ENCODE measurements at places on chromosomes 6 and 20. TPM values are rescaled to one million over a fixed set of nuclear protein-coding genes. Genes with fewer than 3 reads are reported as not detected.

GNMT gene
- 0.57 TPM for polyA plus RNA-seq

HLA-DRB5 gene
- 54.5 TPM for polyA plus RNA-seq

- no peak for DNase-seq
These were observed 87.2 kb downstream of the PDE7B start for GRCh38 chr6:135938576-135939207.

DNA sequence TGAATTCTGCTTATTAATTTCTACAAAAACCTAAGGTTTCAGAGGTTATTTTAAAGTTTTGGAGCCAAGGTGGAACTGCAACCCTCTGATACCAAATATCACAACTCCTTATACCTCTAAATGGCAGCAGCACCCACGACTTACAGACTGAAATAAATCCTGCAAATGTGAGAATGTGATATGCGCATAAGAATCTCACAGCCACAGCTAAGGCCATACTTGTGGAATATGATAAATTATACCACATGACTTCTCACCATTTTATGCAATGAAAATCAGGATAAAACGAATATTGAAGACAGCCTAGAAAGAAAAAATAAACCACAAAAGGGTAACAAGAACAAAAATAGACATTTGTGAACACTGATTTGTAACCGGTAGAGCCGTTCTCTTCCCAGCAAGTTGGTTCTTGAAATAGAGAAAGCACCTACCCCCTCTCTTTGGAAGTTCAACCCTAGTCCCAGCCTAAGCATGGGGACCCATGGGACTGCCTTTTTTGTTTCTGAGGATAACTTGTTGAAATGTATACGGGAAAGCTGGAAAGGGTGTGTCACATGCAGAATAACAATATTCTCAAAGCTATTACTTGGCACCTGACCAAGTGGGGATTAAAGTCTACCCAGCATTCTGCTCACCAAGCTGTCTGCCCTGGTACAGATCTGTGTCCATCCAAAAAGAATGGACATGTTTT, 47.1 kb upstream of the MCM9 start:
- no peak for DNase-seq

TSPYL1 gene
- polyA plus RNA-seq, result 109 TPM

- DNase-seq, result no peak
These were observed 475.3 kb upstream of the JARID2 start for GRCh38 chr6:14770572-14770971.

DNA sequence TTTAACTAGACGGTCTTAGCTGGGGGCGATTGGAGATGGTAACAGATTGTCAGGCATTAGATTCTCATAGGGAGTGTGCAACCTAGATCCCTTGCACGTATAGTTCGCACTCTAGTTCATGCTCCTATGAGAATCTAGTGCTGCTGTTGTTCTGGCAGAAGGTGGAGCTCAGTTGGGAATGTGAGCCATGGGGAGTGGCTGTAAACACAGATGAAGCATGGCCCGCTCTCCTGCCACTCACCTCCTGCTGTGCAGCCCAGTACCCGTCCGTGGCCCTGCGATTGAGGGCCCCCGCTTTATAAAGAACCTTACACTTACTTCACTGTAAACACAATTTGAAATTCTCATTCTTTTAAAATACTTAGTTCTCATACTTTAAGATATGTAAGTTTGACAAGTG, 339.4 kb downstream of the CDH26 start:
- no peak for DNase-seq

- DNase-seq, result no peak
These were observed 60.9 kb upstream of the MC3R start for GRCh38 chr20:56187534-56188165.

PRDM13 gene
- polyA plus RNA-seq, result not detected

PDE10A gene
- 20.4 TPM for polyA plus RNA-seq

CLDN20 gene
- 0.51 TPM for polyA plus RNA-seq

- no peak for DNase-seq
These were observed 9.9 kb downstream of the STX16 start for GRCh38 chr20:58660855-58661597.

- no peak for DNase-seq
These were observed 9.1 kb downstream of the CHRNA4 start for GRCh38 chr20:63351811-63352591.

DNA sequence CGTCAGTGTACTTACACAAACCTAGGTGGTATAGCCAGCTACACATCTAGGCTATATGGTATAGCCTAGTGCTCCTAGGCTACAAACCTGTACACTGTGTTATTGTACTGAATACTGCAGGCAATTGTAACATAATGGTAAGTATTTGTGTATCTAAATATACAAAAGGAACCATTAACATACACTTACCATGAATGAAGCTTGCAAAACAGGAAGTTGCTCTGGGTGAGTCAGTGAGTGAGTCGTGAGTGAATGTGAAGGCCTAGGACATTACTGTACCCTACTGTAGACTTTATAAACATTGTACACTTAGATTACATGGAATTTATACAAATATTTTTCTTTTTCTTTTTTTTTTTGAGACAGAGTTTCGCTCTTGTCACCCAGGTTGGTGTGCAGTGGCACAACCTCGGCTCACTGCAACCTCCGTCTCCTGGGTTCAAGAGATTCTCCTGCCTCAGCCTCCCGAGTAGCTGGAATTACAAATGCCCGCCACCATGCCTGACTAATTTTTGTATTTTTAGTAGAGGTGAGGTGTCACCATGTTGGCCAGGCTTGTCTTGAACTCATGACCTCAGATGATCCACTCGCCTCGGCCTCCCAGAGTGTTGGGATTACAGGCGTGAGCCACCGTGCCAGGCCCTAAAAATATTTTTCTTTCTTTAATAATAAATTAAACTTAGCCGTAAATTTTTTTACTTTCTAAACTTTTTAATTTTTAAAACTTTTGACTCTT, 15.4 kb upstream of the KIAA1755 start:
- DNase-seq, result no peak

MAP3K5 gene
- polyA plus RNA-seq, result 6.1 TPM

GRCh38 chr20:21027569-21027968, 78.6 kb downstream of the LINC00237 start:
- no peak for DNase-seq

DNA sequence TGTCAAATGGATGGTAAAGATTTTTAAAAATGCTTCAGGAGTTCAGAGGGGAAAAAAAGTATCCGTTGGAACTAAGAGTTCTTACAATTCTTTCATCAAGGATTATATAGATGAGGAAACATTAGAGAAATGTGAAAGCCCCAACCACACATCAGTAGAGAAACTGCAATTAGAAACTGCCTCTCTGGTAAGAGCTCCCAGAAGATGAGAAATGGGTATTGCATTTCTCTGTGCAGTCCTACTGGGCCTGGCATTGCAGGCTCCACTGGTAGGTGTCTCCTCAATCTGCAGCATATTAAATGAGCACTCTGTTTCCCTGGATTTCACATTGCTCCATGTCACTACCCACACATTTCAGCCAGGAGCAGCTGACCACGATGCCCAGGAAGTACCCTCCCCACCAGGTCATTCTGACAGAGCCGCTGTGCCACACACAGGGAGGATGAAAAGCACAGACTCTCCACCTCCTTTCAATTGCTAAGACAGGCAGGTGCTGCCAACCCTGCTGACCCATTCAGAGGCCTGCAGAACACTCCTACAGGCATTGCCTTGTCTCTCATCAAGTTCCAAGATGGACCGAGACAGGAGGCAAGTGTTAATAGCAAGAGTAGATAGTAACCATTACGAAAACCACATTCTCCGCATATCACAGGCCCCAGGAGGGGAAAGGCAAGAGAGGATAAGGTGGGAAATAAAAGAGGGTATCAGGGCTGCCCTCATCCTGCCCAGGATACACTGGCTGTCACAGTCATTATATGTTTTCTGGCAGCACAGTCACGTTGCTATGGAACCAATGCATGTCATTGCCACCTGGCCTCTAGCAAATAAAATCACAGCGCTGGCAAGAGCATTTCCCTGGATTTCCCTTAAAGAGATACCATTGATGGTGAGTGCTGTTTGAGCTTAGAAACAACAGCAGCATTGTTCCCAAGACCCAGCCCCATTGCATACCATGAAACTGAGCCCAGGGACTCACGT, 241.7 kb downstream of the ATXN1 start:
- DNase-seq, result no peak

MCHR2 gene
- not detected for polyA plus RNA-seq
